ENCODE measurements at places on chromosomes 2 and 18. TPM values are rescaled to one million over a fixed set of nuclear protein-coding genes. Genes with fewer than 3 reads are reported as not detected.

- no peak for DNase-seq
Observed at GRCh38 chr18:7872569-7872968, 305.5 kb downstream of the PTPRM start.

GRCh38 chr2:170087413-170087793 is 90.5 kb upstream of the MYO3B start:
- no peak for DNase-seq

GRCh38 chr2:79082987-79083386 is 4.8 kb downstream of the REG1B start:
- no peak for DNase-seq

DNA sequence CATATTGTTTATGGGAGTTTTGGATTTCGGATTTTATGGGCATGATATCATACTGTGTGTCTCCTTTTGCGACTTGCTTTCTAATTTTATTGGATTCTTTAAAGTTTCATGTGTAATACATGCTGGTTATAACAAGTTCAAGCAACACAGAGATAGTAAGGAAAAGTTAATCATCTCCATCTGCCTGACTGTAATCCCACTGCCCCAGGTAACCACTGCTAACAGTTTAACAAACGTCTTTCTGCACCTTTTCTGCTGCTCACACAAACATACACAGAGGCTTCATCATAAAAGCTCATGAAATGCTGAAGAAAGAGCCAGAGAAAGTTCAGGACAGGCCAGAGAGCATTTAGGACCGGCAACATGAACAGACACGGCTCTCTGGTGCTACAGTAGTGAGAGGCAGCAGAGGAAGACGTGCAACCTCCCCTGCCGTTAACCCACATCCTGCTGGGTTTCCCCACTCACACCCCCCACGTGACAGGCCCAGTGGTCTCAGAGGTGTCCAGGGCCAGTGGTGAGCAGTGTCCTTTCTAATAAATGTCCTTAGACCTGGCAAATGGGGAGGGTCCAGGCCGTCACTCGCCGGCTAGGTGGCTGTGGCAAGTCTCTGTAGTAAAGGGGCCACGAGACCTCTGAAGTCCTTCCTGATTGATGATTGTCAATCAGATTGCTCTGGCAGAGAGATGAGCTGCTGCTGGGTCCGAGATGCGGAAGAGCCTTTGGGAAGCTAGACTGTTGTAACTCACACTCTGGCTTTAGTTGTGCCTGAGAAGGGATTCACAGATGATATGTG is 43.0 kb upstream of the SLC1A4 start:
- peak; percentile 38 for DNase-seq

DNA sequence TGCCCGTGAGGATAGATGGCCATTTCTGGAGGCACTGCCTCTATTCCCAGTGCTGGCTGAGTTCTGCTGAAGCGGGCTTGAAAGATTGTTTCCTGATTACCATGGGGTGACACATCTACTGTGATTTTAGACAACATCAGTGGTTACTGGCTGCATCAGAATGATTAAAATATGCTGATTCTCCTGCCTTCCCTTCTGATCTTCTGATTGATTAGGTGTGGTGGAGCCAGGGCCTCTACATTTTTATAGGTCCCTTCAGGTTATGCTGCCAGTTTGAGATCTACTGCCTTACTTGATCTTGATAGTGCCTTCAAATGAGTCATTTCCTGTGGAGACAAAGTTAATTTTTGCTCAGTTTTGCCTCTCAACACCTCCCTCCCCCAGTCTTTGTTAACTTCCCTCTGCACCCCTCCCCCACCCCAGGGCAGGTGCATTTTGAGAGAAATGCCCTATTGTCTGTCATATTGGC is 31.6 kb upstream of the SNORC start:
- DNase-seq = peak; percentile 42

DNA sequence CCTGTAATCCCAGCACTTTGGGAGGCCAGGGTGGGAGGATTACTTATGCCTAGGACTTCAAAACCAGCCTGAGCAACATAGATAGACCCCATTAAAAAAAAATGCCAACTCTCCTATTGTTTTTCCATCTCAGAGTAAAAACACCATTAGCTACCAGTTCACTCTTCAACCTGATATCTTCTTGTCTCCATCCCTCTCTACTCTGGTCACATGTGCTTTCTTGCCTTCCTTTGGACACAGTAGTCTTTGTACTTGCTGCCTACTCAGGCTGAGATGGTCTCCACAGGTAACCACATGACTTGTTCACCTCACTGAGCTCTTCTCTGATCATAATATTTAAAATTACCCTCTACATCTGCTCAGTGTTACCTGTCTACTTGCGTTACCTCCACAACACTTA is 5.0 kb downstream of the MALT1 start:
- no peak for DNase-seq

- no peak for DNase-seq
Observed at GRCh38 chr2:56464613-56465012, 280.8 kb downstream of the CCDC85A start.

DNA sequence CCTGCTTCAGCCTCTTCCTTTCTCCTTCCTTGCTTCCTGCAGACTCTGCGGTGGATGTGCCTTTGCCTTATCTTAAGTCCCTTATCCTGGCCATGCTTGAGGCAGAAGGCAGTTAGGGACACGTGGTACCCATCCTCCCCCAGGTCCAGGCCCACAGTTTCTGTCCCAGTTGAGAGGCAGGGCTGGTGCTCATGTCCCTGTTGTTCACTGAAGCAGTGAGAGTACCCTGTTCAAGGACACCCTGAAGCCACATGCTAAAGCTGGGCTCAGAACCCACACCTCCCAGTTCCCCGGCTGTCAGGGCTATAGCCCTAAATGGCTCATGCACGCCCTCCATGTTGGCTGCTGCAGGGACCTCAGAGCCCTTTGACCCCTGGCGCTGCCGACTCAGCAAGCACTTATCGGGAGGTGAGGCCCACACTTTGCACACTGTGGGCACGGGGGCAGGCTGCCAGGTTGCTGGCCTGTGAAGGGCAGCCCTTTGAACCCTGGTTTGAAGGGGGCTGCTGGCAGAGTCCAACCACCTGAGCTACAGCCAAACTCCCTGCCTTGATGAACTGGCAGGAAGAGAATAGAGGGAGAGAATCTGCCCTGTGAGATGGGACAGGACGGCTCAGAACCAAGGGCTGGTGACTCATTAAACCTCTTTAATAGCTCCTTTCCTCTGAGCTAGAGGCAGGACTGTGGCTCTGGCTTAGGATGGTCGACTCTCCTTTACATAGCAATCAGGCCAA is 6.3 kb downstream of the KHK start:
- no peak for DNase-seq

Gene HOXD11
- not detected for total RNA-seq

GRCh38 chr2:27806311-27807059 is 35.0 kb downstream of the MRPL33 start:
- no peak for DNase-seq

- no peak for DNase-seq
Observed at GRCh38 chr2:71466301-71467179, 13.2 kb downstream of the DYSF start.

Gene NR4A2
- total RNA-seq = 2.1 TPM

- no peak for DNase-seq
Observed at GRCh38 chr2:110883406-110883805, 151.0 kb downstream of the ACOXL start.

DNA sequence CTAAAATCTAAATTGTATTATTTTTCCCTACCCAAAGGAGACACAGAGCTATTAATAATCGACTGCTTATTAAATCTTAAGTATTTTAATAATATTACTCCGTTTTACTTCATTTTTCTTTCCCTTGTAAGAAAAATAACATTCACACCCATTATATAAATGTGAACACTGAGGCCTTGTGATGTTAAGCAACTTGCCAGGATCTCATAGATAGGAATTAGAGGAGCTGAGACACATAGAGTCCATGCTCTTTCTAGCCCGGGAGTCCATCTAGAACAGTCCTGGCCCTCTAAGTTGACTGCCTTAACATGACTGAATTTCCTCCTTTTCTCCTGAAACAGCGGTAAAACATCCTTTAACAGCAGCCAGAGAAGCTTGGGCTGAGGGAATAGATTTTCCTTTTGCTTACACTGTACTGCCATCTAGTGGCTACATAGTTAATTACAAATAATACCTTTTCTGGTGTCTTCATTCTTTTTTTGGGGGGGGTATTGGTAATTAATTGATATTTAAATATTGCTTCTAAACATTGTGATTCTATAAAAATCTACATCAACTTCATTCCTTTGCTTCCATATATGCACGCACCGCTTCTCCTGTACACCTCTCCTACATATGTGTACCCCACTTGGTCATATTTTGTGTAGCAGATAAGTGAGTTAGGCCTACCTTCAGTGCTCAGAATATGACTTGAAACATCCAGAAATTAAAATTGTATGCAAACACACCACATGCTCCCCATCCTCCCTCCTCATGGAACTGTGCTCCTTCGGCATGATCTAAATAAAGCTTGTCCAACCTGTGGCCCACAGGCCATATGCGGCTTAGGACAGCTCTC is 125.8 kb upstream of the HNMT start:
- DNase-seq = peak; percentile 27

Gene CCDC102B
- 4.9 TPM for total RNA-seq

Gene UGT1A9
- not detected for total RNA-seq

GRCh38 chr2:189579585-189580186 is 900 bp downstream of the SLC40A1 start:
- DNase-seq = no peak

DNA sequence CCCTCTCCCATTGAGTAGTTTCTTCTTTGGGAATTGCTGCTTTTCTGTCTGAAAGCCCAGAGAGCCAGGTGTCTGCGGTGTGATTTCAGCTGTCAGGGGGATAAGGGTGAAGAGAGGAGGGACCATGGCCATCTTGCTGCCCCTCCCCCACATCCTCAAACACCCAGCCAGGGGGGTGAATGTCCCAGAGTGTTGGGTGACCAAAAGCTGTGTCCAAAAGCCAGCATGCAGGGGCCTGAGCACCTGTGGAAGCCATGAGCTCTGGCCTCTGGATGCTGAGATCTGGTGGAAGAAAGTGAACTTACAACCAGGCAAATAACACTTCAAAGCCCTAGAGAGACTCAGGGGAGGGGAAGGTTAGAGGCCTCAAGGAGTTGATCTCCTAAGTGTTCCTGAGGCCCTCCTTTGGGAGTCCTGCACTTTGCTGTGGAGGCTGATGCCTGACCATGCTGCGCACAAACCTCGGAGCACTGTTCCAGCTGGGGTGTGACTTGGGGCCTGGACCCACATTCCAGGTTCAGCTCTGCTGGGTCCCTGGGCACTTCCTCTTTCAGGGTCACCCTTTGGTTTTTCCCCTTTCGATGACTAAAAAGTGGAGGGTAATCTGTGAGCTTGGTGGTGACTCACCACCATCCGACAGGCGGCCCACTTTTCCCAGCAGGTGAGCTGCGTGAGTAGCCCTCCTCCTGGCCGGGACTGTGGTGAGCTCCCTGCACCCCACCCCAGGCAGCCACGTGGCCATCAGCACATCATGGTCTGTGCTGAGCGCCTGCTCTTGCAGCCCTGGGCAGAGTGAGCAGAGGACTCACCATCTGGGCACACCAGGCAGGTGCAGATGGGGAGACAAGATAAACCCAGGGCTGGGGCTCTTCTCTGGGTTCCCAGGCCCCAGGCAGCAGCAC is 66.8 kb upstream of the FOSL2 start:
- DNase-seq = no peak

- no peak for DNase-seq
Observed at GRCh38 chr18:2204736-2205135, 366.6 kb downstream of the METTL4 start.

Gene IL1RN
- total RNA-seq = 2.4 TPM

Gene RNF103
- 35.0 TPM for total RNA-seq

- DNase-seq = no peak
Observed at GRCh38 chr18:53909668-53910067, 314.8 kb downstream of the MBD2 start.

GRCh38 chr2:2321200-2321540 is 9.9 kb downstream of the MYT1L start:
- DNase-seq = no peak

DNA sequence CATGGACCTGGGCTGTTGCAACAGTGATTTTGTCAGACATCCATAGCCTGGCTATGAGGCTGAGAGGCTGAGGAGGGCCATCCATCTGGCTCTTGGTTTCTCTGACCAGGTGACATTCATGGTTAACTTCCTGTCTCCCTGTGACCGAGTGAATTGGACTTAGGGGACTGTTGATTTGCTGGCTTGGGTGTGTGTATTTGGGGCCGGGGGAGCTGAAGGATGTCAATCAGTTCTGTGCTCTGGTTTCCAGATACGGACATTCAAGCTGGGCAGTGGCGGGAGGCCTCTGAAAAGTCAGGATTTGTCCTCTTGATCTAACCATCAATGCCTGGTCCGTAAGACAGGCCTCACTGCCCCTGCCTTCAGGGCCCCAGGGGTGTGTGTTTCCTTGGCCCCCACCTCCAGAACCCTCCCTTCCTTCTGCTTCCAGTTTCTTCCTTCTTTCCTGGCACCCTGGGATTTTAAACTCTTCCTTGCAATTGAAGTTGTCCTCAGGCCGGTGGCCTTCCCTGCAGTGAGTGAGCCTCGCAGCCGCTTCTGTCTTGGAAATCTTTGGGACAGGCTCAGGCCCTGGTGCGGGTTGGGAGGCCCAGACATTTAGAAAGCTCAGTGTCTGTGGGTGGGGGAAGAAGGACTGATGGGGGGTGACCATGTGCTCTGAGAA is 54.7 kb upstream of the HAAO start:
- no peak for DNase-seq

DNA sequence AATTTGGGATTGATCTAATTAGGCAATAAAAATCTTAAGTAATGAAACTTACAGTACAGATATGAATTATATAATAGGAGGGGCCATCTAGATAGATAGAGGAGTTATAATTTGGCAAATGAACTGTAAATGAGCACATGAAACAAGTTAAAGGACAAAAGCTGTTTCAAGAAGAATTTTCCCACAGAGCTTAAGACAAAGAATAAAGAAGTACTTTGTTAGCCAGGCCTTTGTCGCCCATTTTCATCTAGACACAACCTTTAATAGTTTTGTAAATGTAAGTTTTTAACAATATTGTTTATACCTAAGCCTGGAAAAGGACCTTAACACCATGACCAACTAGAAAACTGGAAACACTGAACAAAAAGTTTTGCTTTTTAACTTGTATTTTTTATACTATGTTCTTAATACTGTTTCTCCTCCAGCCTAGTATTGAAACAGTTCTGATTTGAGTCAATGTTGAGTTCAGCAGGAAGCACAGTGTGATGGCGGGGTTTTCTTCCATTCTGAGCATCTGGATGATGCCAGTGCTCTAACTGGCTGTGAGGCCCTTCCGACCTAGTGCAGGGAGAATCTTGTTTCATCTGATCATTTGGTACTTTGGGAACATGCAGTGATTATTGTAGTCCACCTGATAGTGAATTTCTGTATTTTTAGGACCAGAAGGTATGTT is 37.6 kb downstream of the FARP2 start:
- DNase-seq = no peak
